Activated CD4-positive, alpha-beta memory T cell treated with anti-CD3 and anti-CD28 coated beads for 36 hours (primary cell): ENCODE measurements at places on chromosomes 11 and 22.

DNA sequence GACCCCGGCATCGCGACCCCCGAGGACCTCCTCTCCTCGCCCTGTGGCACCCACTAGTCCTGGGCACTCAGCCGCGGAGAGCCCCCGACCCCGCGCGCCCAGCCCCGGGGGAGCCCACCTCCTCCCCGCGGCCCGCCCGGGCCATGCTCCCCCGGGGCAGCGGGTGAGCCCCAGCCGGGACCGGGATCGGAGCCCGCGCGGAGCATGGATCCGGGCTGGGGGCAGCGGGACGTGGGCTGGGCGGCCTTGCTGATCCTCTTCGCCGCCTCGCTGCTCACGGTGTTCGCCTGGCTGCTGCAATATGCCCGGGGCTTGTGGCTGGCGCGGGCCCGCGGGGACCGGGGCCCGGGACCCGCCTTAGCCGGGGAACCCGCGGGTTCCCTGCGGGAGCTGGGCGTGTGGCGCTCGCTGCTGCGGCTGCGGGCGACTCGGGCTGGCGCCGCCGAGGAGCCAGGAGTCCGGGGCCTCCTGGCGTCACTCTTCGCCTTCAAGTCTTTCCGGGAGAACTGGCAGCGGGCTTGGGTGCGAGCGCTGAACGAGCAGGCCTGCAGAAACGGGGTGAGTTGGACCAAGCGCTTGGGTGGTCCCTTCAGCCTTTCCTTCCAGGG, 498 bp downstream of the C2CD2L start:
- DNase-seq: no peak

- no peak for DNase-seq
Measured at GRCh38 chr22:26276529-26277160, 107.4 kb downstream of the SEZ6L start.

GRCh38 chr11:10291801-10292638, 2.0 kb downstream of the SBF2 start:
- DNase-seq: no peak

- DNase-seq: no peak
Measured at GRCh38 chr11:13183094-13183825, 94.3 kb upstream of the BMAL1 start.

DNA sequence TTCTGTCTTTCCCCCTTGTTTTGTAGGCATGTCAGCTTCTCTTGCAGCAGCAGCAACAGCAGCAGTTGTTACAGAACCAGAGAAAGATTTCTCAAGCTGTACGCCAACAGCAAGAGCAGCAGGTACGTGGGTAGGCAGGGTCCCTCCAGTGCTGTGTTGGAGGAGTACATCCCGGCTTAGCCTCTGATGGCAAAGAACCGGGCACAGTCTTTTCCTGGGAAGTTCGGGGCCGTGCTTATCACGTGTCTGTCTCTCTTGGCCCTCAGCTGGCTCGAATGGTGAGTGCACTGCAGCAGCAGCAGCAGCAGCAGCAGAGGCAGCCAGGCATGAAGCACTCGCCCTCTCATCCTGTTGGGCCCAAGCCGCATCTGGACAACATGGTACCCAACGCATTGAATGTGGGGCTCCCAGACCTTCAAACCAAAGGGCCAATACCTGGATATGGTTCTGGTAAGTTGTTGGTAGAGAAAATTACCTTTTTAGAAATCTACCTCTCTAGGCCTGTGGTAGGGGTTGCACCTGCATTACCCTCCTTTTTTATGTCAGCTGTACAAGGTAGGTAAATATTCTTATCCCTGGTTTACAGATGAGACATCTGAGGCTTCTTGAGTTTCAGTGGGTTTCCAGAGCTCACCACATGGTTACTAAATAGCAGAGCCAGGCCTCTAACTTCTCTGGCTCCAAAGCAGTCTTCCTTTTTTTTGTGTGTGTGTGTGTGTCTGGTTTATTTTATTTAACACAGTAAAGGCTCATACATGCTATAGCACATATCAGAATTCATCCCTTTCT, 45.2 kb upstream of the ADSL start:
- DNase-seq: no peak

DNA sequence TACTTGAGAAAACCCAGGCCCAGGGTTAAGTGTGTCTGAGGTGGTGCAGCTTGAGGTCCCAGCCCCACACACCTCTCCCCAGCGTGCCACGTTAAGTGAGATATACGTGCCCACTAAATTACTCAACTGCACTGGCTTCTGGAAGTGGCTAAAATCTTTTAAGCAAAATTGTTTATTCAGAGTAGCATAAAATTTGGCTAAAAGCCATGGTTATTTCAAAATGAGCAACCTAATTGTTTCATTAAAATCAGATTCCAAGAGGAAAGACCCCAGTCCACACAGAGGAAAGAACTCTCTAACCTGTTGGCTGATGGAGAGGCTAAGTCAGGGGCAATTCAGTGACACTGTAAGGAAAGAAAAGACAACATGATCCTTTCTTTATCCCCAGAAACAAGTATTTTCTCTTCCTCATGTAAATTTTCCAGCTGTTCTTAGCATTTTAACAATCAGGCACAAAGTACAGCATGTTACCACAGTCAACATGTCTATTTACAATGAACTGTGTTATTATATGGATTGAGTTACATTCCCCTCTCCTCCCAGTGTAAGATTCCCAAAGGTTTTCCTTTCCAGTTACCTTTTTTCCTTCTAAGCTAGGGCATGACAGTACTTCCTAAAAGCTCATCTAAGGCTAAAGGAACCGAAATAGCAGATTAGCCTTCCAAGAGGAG, 26.6 kb downstream of the NUP50 start:
- DNase-seq: no peak

- DNase-seq: peak; percentile 20
Measured at GRCh38 chr22:48663297-48663696, 1164.4 kb downstream of the BRD1 start.

DNA sequence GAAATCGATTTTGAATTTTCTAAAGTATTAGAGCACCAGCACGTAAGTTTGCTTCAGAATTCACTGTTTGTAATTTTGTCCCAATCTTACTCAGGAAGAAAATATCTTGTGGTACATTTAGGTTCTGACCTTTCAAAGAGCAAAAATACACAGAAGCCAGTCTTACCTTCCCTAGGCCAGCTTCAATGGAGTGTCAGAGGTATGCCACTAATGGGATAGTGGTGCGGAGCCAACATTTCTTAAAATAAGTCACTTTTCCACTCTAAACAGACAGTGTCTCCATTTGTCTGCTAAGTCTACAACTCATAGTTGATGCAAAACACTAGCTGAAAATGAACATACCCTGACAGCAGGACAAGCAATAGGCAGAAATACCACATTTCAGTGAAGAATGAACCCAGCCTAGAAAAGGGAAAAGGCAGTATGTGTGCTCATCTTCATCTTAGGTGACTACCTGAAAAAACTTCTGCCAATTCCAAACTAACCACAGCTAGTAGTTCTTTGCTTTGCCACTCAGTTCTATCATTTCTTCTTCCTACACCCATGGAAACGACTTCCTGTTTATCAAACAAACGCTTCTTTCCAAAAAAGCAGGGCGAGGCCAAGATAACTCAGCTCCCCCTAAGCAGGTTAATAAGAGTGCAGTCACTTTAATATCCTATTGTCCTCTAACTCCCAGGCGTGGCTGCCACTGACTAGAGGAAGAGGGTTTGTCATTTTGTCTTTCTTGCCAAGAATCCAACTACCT, 94.0 kb upstream of the APOA1 start:
- DNase-seq: peak; percentile 61

GRCh38 chr11:65501472-65502273, 2.8 kb downstream of the MALAT1 start:
- DNase-seq: no peak

DNA sequence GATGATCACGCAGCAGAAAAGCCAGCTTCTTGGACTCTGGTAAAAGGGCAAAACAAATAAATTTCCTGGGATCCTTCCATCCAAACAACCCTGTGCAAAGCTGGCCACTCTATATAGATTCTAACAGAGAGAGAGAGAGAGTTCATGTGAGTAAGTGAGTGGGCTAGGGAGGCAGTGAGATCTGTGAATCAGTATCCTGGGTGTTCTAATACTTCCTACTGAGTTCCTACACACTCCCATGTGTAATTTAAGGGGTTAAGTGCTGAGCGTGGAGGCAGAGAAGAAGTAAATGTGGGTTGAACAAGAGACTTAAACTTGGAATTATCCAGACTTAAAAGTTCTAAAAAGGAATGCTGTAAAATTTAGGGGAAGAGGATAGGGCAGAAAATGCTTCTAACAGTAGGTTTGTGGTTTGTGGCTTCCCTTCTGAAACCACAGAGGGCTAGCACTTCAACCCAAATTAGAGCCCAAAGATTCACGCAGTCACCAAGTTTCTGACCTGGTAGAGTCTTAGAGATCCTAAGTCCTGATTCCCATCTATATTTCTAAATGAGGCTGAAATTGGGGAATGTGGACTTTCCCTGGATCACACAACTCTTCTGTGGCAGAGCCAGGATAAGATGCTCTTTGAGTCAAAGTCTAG, 413.9 kb downstream of the TENM4 start:
- DNase-seq: no peak

GRCh38 chr11:19979519-19979845, 180.8 kb downstream of the DBX1 start:
- no peak for DNase-seq

GRCh38 chr11:102108734-102109440, 1.4 kb upstream of the YAP1 start:
- no peak for DNase-seq

DNA sequence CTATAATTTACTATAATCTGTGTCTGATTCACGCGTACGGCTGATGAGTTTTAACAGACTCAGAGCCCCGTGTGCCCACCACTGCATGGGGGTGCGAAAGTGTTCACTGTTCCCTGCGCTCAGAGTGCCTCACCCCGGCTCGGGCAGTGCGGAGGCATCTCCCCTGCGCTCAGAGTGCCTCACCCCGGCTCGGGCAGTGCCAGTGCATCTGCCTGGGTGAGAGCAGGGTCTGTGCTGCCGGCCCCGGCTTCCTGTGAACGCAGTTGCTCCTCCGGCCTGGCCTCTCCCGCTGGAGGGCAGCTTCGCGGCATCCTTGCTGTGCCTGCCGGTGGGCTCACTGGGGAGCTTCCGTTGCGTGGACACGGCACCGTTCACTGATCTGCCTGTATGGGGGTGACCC, 14.2 kb downstream of the PTDSS2 start:
- DNase-seq: no peak

GRCh38 chr22:24133187-24133965, 47.9 kb upstream of the SUSD2 start:
- peak; percentile 26 for DNase-seq

GRCh38 chr22:30827646-30828045, 133.0 kb downstream of the OSBP2 start:
- DNase-seq: no peak

DNA sequence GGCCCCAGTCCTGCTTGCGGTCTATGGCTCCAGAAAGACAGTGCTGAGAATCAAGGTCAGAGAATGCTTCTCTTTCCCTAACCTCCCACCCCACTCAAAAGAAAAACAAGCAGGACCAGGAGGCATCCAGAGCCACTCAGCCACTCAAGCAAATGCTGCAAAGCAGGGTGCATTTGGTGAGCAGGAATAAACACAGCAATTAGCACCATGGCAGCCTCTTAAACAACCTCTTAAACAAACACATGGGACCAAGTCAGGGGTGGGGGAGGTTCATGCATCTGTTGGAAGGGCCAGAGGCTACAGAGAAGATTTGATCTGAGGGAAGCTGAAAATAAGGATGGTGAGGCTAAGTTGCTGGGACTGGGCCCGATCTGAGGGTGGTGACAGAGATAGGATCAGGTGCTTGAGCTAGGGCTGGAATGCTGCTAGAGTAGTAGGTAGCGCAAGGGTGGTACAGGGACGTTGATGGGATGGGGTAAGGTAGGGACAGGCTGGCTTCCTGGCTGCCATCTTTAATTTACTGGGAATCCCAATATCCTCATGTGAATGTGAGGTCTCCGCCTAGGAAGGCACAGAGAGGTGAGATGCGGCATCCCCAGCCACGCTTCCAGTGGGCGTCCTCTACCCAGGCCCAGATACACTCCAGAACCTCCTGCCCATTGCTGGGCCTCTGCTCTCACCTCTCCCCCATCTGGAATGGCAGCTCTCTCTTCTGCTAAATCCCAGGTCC, 26.6 kb upstream of the LMO1 start:
- DNase-seq: no peak

DNA sequence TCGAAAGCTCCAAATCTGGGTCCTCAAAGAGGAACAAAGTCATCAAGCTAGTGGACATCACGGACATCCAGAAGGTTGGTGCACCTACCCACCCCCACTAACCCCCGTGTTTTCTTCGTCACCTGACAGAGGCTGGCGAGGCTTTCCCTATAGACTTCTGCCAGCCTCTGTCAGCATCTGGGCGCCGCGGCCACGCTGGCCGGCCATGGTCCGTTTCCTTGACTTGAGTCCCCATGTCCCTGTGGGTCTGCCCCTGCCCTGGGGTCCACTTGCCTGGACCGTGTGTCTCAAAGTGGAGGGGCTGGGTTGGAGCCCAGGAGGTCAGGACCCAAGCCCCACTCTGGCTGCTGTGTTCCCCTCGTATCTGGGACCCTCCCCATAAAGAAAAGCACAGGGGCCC, 55.3 kb downstream of the GRAMD4 start:
- no peak for DNase-seq

DNA sequence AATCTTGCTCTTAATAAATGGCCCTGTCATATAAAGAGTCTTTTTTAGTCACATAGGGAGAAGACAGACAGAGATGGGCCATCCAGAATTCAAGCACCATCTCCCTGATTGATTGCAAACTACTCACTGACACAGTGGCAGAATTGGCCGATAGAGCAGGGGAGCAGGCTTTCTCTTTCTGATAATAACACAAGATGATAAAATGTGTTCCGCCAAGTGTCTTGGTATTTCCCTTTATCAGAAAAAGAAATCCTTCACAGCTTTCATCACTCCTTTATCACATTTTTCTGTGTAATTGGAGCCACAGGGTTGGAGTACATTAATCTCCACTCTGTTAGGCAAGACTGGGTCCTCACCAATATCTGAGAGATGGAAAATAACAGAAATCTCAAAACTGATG, 406.0 kb downstream of the TMEM135 start:
- no peak for DNase-seq

GRCh38 chr11:45155058-45155551, 8.7 kb downstream of the PRDM11 start:
- no peak for DNase-seq
